Inflammatory macrophage (primary cell): ENCODE measurements at places on chromosomes 7 and 10.

GRCh38 chr7:104862719-104863118 is 151.3 kb upstream of the KMT2E start:
- DNase-seq, result no peak

DNA sequence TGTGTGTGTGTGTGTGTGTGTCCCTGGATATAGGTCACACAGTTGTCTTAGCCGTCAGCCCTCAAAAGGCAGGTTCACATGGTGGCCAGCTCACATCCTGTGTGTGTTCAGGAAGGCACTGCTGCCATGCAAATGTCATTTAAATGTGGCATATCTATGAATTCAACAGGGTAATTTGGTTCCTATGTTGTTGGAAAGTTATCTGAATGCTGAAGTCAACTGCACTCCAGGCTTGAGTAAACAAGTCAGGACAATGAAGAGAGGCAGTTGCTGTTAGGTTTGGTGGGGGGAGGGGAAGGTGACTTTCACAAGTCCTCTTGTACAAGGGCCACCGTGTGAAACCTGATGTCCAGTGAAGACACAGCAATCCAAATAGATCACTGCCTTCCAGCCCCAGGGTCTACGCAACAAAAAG is 61.1 kb downstream of the PTPRE start:
- DNase-seq, result no peak

GRCh38 chr7:94366832-94367231 is 27.9 kb upstream of the COL1A2 start:
- no peak for DNase-seq

GRCh38 chr7:98785929-98786571 is 83.8 kb downstream of the TMEM130 start:
- no peak for DNase-seq

- DNase-seq, result no peak
Observed at GRCh38 chr10:102226542-102226870, 407 bp downstream of the ELOVL3 start.

- DNase-seq, result no peak
Observed at GRCh38 chr7:75987805-75988567, 6.4 kb downstream of the TMEM120A start.

GRCh38 chr10:130472236-130472635 is 336.0 kb downstream of the GLRX3 start:
- no peak for DNase-seq

GRCh38 chr7:37330775-37331174 is 117.9 kb downstream of the ELMO1 start:
- DNase-seq, result no peak

DNA sequence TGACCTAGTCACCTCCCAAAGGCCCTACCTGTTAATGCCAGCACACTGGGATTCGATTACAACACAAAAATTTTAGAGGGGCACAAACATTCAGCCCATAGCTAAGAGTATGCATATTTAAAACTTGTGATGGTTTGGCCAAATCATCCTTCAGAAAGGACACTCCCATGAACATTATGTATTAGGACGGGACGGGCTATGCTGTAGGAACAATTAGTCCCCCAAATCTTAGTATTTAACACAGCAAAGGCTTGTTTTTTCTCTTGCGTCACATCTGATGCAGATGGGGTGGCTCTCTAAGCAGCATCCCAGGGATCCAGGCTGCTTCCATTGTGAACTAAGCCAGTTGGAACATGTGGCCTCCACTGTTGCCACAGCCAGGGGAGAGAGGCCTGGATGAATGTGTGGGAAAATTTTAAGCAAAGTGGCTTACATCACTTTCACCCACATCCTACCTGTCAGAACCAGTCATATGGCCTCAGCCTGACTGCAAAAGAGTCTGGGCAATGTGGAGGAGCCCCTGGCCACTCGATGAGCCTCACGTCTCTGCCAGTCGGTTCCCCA is 26.6 kb downstream of the CHST3 start:
- DNase-seq, result no peak

GRCh38 chr7:129502708-129503685 is 666 bp downstream of the SMKR1 start:
- no peak for DNase-seq

DNA sequence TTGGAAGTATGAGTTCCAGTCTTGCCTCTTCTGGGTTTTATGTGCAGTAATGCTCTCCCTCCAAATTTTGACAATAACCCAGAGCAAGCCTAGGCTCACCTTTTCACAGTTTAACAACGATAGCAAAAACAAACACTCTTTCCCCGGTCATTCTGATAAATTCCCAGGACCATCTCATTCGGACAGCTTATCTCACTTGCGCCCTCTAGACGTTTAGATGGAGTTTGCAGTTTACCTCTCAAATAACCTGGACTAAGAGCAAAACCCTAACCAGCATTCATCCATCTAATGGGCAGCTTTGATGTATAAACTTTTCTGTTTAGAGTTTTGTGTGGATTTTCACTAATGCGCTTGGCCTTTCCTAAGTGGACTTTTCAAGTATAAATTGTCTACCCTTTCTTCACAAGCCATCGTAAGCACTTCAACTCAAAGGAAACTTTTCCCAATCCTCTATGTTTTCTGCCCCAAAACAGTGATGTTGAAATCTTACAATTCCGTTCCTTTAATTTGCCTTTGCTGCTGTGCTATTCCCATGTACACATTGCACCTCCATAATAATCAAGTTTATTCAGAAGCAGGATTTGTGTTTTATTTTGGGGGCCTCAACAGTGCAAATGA is 114.9 kb downstream of the HDAC9 start:
- peak; percentile 10 for DNase-seq

GRCh38 chr10:72588266-72588665 is 37.6 kb downstream of the MICU1 start:
- DNase-seq, result no peak

DNA sequence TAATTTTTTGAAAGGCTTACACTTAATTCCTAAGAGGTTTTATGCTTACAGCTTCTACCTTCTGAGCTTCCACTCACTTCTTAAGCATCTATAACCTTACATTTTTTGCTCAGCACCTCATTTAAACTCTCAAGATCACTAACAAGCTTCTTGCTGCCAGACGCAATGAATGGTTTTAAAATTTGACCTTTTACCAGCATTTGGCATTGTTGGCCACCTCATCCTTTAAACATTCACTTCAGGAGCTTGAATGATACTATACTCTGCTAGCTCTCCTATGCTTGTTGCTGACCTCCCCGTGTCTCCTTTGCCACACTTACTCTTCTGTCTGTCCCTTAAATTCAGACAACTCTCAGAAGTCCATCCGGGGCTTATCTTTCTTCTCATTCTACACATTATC is 37.7 kb upstream of the ODAD2 start:
- no peak for DNase-seq

GRCh38 chr10:29377333-29377961 is 88.6 kb downstream of the LYZL1 start:
- DNase-seq, result peak; percentile 30

- no peak for DNase-seq
Observed at GRCh38 chr10:79027147-79028055, 41.4 kb upstream of the ZMIZ1 start.

DNA sequence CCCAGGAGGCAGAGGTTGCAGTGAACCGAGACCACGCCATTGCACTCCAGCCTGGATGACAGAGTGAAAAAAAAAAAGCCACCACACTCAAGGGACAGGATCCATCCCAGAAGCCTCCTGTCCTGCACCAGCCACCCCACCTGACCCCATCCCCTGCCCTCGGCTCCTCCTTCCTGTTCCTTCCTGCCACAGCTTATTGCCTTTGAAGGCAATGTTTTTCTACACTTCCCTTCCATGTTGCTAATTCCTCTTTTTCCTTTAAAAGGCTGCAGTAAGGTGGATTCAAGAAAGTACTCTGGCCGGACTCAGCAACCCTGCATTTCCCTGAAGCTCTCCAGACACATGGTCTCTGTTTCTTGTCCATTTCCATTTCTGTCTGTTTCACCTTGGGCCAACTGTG is 80.9 kb downstream of the FAM171A1 start:
- DNase-seq, result peak; percentile 3

DNA sequence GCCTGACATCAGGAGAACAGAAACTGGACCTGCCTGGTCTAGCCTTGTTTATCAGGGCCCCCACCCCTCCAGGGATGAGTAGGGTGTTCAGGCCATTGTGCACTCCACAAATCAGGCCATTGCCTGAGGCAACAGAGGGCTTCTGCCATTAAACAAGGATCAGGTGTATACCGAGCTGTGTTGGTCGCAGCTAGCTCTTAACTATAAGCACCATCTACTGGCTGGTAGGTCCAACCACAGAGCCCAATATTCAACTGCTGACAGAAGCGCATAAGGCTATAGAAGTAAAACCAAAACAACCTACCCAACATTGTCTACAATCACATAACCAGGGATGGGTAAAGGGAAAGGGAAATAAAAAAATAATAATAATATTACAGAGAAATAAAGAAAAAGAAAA is 451.7 kb upstream of the TEX47 start:
- no peak for DNase-seq

- no peak for DNase-seq
Observed at GRCh38 chr7:69451715-69452114, 146.6 kb upstream of the AUTS2 start.

- DNase-seq, result no peak
Observed at GRCh38 chr7:154383045-154383444, 330.8 kb downstream of the DPP6 start.

GRCh38 chr7:35869810-35870209 is 69.0 kb downstream of the SEPTIN7 start:
- no peak for DNase-seq

GRCh38 chr7:151624246-151624928 is 104.7 kb upstream of the RHEB start:
- no peak for DNase-seq

DNA sequence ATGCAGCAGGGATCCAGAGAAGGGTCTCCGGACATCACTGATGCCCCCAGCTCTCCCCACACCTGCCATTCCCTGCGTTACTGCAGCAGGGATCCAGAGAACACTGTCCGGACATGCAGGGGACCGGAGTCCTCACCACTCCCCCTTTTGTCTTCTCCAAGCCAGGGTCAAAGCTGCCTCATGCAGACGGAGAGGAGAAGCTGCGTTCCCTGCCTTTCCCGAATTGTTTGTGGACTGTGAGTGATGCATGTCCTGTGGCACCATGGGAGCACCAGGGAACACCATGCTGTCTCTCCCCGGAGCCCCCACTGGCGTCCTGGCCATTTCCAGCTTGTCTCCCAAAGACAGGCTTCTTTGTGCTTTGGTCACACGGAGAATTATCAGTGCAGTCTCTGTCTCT is 599.7 kb downstream of the PTPRN2 start:
- no peak for DNase-seq

GRCh38 chr10:25747084-25747483 is 186.9 kb upstream of the MYO3A start:
- peak; percentile 17 for DNase-seq
